Myocyte (in vitro differentiated cells): ENCODE measurements at places on chromosomes 1 and 21.

- DNase-seq: no peak
Measured at GRCh38 chr1:183363972-183364371, 54.2 kb downstream of the NMNAT2 start.

- peak; percentile 52 for DNase-seq
Measured at GRCh38 chr1:46532498-46533178, 18.8 kb downstream of the KNCN start.

DNA sequence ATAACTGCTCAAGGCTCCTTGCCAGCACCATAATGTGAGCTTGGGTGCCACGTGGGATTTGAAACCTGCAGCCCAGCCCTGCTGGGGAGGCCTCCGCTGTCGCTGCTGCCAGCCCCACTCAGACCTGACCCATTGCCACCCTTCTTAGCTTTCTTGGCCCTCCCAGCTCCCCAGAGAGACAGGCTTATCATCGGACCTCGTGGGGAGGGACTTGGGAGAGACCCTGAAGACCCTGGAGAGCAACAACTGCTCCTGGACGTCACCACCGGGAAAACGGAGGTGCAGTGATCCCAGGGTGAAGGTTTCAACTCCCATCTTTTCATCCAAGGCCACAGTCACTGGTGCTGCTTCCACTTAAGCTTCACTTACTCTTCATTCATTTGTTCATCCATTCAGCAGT is 596.1 kb downstream of the PTPRU start:
- no peak for DNase-seq

GRCh38 chr1:176517484-176517883 is 54.5 kb downstream of the PAPPA2 start:
- DNase-seq: peak; percentile 22

DNA sequence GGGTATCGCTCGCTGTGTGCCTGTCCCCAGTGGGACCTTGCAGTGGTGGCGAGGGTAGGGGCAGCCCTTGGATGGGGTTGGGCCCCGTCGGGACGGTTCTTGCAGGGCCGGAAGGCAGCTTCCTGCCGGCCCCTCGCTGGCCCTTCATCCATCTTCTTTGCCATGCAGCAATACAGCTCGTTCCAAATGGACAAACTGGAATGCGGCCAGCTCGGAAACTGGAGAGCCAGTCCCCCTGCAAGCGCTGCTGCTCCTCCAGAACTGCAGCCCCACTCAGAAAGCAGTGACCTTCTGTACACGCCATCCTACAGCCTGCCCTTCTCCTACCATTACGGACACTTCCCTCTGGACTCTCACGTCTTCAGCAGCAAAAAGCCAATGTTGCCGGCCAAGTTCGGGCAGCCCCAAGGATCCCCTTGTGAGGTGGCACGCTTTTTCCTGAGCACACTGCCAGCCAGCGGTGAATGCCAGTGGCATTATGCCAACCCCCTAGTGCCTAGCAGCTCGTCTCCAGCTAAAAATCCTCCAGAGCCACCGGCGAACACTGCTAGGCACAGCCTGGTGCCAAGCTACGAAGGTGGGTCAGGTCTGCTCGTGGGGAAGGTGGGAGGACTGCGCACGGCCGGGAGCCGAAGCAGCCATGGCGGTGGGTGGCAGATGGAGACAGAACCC is 45.8 kb downstream of the SIM2 start:
- no peak for DNase-seq

DNA sequence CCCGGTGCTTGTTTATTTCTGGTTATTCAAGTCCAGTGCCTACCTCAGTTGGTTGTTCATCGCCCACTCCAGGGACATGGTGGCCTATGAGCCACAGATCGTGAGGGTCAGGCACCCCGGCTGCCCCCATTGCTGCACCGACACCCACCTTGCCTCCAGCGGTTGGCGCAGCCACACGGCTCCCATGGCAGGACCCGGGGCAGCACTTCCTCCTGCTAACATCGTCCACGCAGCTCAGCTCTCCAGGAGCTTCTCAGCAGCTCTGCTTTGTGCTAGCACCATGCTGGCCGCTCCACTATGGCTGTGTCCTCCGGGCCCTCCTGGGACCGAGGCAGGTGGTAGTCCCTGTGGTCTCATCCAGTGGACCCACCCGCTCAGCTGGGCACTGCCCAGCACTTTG is 13.9 kb upstream of the PRKCZ start:
- no peak for DNase-seq

DNA sequence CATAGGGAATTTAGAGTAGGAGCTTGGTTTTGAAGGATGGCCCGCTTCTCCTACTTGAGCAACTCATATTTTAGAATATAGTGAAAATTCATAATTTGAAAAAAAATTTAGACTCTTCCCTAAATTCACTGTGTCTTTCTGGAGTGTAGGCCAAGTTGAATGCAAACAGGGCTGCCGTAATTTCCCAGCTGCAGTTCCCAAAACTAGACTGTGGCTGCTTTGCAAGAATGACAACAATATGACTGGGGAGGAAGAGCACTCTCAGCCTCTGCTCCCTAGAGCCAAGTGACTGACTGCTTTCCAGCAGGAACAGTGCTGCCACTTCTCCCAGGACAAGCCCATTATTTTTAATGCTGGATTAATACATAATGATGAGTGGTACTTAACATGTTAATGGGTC is 209.0 kb downstream of the RHOU start:
- DNase-seq: no peak

DNA sequence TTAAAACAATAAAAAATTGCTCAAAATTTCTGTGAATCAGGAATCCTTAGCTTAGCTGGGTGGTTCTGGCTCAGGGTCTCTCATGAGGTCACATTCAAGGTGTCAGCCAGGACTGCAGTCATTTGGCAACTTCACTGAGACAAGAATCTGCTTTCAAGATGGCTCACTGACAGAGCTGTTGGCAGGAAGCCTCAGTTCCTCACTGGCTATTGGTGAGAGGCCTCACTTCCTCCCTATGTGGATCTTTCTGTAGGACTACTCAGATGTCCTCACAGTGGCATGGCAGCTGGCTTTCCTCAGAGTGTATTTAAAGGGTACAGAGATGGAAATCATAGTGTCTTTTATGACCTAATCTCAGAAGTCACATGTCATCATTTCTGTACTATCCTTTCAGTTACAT is 785.7 kb downstream of the ADGRL2 start:
- DNase-seq: peak; percentile 8

DNA sequence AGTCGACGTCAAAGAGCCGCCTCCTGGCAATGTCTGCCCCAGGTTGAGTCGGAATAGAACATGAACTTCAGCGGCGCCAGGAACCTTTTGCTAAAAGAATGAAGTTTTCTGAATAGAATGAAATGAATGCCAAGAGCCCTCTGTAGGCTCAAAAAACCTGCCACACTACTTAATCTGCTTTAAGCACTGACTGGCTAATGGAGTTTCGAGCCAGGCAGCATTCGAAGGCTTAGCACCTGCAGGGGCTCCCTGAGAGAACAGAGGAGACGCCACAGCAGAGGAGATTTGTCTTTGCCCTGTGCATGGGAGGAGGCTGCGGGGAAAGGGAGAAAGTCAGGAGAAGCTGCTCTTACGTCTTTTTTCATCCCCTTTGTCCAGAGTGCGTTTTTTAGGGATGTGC is 641.7 kb downstream of the AJAP1 start:
- DNase-seq: no peak

GRCh38 chr1:1858382-1859086 is 32.4 kb downstream of the GNB1 start:
- DNase-seq: peak; percentile 92

DNA sequence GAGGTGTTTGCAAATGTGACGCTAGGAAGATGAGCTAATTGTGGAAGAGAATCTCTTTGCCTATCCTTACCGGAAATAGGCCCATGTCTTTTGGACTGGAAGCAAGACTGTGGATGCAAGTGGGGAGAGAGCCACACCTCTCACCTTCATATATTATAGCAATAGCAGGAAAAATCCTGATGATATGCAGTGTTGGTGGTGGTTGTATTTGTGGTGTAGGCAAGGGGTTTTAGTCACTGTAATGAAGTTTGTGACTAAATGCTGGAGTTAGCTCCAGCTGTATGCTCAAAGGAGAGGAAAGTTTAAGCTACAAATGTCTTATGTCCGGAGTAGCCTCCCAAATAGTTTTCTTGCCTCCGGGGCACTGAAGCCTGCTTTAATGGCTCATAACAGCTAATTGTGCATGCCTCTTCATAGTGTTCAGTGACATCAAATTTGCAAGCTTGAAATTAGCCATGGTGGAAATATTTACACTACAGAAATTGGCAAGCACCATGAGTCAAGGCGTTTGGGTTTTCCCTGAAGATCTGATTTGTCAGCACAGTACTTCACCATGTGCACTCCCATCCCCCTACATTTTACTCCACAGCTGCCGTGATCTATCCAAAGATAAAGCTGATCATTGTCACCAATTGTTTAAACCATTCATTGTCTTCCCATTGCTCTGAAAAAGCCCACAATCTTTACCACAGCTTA is 102.6 kb upstream of the ZNF644 start:
- peak; percentile 41 for DNase-seq

DNA sequence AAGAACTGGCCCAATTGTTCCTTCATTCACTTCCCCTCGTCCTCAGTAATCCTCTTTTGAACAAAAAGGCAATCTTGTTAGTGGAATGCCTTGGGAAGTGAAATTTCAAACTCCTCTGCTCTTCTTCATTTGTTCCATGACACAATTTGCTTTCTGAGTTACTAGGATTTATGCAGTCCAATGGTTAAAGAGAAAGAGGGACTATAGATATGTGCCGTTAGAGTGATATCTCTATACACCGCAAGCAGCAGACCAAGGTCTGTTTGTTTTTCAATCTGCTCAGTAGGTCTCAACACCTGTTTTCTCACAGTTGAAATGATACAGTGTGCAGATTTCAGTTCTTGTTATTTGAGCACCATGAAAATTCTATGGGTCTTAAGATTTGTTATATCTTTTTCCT is 244.0 kb downstream of the DNM3 start:
- no peak for DNase-seq

DNA sequence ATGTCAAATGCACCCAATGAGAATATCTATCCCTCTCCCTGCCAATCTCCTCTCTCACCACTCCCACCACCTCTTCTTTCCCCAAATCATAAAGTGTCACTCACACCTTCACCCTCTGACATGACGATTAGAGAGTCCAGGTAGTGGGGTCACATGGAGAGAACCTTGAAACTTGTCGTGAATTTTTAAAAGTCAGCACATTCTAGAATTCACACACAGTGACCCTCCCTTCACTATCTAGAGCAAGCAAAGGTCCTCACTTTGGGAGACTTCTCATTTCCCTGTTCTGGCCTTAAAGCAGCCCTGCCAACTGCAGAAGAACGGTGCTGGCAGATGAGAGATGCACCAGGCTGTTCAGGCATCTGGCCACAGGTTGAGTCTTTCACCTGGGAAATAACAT is 61.9 kb downstream of the CD34 start:
- DNase-seq: no peak

- DNase-seq: no peak
Measured at GRCh38 chr1:202316186-202316585, 25.6 kb downstream of the UBE2T start.

DNA sequence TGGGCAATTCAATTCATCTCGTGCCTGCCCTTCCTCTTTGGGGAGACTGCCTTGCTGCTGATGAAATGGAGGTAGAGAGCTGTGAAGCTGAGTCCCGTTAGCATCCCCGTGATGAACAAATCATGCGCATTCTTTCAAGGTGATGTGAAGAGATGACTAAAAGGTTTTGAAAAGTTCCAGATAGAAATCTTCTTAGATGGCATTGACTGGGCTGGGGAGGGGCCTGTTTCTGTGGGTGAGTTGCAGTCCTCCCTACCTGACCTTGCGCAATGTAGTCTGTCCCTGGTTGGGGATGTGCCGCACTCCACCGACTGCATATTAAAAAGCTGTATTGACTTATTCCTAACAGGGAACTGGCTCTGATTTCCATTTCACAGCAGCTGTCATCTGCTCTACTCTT is 49.6 kb downstream of the ST6GALNAC3 start:
- no peak for DNase-seq

DNA sequence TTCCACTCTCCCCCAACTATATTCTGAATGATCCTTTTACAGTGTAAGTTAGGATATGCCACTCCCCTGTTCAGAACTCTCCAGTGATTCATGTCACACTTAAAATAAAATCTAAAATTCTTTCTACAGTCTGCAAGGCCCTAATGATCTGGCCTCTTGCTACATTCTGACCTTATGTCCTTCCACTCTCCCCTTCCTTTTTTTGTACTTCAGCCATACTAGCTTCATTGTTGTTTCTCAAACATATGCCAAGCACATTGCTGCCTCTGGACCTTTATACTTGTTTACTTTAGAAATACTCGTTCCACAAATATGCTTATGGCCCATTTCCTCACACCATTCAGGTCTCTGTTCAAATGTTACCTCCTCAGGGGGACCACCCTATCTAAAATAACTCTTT is 14.8 kb upstream of the PSMA5 start:
- no peak for DNase-seq

GRCh38 chr1:154755858-154756730 is 114.0 kb downstream of the KCNN3 start:
- peak; percentile 37 for DNase-seq

DNA sequence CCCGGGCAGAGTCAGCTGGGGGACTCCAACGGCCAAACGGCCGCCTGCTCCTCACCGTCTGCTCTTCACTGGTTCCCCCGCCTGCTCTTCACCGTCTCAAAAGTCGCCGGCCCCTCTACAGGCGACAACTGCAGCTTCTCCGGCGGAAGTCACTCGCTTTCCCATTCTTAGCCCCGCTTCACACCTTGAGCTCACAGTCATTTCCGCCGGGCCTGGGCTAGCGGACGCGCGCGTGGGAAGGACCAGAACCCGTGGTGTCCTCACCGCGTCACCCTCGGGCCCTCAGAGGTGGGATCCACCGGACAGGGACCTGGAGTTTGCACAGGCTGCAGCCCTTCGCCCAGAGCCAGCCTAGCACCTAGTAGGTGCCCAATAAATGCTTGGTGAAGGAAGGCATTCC is 27.9 kb upstream of the HJV start:
- DNase-seq: no peak

- peak; percentile 83 for DNase-seq
Measured at GRCh38 chr1:154182344-154183045, 9.4 kb downstream of the TPM3 start.

DNA sequence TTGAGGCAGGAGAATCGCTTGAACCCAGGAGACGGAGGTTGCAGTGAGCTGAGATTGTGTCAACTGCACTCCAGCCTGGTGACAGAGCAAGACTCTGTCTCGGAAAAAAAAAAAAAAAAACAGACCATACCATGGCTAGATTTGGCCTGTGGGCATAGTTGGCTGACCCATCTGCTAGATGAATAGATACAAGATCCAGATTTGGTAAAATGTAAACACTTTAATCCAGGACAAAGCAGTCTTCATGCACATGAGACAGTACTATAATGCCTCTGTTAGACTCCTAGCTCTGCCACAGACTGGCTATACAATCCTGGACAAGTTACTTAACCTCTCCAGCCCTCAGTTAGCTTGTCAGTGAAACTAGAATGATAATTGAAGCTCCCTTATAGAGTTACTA is 27.9 kb upstream of the SRP9 start:
- DNase-seq: no peak

GRCh38 chr1:248924696-248925532 is 18.9 kb downstream of the PGBD2 start:
- peak; percentile 81 for DNase-seq

- no peak for DNase-seq
Measured at GRCh38 chr1:68373173-68373572, 76.6 kb downstream of the RPE65 start.

GRCh38 chr1:31739346-31739745 is 24.8 kb downstream of the ADGRB2 start:
- DNase-seq: no peak
